ENCODE measurements at places on chromosomes 2 and 18.

DNA sequence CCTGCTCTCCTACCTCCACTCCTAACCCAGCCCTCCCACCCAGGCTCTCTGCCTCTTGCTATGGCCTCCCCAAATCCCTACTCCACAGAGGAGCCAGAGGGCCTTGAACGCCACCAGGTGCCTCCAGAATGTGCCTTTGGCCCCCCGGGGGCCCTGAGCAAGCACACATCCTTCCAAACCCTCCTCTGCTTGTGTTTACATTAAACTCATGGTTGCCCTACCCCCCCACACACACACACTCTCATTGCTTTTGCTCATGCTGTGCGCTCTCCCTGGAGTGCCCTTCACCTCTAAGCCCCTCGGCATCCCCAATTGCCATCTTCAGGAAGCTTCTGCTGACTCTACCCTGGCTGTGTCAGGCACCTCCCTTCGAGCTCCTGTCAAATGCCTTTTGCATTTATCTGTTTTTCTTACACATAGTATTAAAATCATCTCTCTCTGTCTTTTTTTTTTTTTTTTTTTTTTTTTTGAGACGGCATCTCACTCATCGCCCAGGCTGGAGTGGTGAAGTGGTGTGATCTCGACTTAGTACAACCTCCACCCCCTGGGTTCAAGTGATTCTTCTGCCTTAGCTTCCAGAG is 16.3 kb upstream of the TET3 start:
- DNase-seq, result no peak

DNA sequence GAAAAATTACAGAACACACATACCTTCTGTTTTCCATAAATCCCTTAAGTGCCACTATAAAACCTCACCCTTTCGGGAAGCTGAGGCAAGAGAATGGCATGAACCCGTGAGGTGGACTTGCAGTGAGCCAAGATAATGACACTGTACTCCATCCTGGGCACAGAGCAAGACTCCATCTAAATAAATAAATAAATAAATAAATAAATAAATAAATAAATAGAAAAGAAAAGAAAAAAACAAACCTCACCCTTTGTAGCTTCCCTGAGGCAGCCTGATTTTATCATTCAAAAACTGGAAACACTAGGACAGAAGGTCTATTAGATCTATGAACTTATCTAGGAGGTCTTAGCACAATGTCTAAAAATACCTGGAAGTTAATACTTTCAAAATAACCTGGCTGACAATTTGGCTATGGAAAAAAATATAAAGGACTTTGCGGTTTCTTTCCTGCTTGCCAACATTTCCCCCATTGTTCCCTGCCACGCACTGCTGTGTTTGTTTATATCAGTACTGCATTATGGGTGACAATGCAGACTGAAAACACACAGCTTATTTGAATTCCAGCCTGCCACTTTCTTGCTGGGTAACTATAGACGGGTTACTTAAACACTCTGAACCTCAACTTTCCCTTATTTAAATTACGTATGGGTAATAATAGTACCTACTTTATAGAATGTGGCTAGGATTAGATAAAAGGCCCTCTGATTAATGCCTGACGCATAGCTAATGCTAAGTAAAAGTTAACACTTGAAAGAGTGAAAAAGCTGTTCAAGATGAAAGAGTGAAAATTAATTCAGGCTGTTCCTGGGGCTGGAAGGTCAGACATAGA is 313.0 kb downstream of the RDH14 start:
- DNase-seq, result no peak

GRCh38 chr2:96772903-96773671 is 12.4 kb downstream of the CNNM4 start:
- DNase-seq, result no peak

DNA sequence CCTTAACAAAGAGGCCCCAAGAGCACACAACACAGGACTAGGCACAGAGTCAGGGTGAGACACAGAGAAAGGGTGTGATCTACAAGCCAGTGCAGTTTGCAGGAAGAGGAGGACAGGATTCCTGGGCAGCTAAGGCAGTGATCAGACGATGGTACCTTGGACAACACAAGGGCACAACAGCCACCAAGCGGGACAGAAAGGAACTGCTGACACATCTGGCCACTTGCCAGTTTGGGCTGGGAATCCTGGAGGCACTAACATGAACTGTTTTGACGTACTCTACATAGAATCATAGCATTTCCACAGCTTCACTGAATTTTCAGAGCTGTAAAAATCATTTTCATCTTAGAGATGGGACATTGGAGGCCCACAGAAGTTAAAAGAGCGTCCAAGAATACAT is 221.5 kb upstream of the SLC35G4 start:
- no peak for DNase-seq

- no peak for DNase-seq
These were observed 7.5 kb downstream of the RPE start for GRCh38 chr2:210009896-210010295.

GRCh38 chr2:43853141-43854081 is 14.6 kb downstream of the ABCG8 start:
- no peak for DNase-seq
